Hematopoietic multipotent progenitor cell treated with erythropoietin and hydrocortisone succinate and interleukin-3 and kit ligand, for 15 days (in vitro differentiated cells): ENCODE measurements at places on chromosomes 11 and 22.

DNA sequence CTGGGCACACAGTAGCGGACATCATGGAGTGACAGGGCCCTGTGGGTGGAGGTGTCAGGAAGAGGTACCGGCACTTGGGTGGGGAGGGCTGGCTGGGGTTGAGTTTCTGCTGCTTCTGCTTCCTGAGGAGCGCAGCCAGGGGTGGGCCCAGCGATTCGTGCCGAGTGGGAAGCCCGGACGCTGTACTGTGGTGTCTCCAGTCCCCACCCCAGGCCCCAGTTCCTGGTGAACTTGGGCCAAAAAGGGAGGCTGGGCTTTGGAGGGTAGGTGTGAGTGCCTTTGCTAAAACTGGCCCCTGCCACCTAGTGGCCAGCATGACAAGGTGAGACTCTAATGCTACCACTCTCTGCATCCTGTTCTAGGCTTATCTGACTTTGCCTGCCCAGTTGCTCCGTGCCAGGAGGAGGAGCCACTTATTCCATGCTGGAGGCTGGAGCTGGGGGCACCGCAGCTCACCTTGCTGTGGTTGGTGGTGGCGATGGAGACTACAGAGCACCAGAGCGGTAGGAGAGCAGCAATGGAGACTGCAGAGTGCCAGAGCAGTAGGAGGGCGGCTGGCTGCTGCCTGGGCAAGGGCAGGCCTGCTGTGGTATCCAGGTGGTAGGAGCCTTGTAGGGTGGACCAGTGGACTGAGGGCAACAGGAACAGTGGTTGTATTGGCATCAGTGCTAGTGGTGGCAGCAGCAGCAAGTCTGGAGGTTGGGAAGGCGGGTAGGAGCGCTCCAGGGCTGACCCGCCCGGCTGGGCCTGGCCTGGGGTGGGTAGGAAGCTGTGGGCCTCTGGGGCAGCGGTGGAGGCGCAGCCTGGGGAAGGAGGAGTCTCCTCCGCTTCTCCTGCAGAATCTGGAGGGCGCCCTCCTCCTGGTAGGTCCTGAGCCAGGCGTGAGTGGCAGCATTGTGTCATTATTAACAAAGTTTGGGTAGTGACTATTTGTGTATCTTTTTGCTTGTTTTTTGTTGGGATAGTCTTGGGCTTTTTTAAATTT is 2.2 kb upstream of the RFPL2 start:
- DNase-seq = peak; percentile 62

DNA sequence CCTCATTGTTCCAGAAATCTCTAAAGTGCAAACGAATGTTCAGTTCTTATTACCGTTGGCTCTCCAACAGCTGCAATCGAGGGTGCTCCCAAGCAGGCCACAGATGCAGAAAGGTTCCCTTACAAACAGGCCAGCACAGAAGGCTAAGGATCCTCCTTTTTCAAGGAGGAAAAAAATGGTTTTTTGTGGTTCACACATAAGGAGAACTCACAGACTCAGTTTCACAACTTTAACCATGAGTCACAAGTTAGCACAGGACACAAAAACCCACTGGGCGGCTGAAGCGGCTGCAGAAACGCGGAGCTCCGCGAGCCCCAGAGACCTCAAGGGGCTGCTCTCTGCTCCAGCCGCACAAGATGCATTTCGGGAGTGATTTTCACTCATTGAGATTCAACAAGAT is 98.2 kb upstream of the PRR5 start:
- no peak for DNase-seq

GRCh38 chr11:67616431-67617242 is 9.9 kb downstream of the NDUFV1 start:
- DNase-seq = no peak

DNA sequence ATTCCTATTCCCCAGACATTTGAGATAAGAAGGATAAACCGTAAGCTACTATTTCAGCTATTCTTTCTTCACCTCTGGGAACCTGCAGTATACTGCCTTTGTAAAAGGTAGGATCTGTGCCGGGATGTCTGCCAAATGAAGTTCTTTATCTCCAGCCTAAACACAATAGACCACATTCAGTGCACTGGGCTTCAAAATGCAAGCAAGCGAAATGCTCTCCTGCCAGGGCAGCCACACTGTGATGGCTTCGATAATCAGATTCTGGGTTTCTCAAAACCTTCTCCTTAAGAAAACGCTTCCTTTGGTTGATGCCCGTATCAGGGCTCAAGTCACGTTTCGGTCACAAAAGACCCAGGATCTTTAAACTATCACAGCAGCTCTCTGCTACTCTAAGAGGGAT is 299.5 kb upstream of the B3GAT1 start:
- no peak for DNase-seq

- DNase-seq = no peak
These were observed 4.9 kb downstream of the GRK2 start for GRCh38 chr11:67271205-67271540.
